ENCODE measurements at places on chromosomes 11 and 22.

GRCh38 chr11:130023204-130023603, 20.6 kb upstream of the PRDM10 start:
- peak; percentile 63 for DNase-seq

GRCh38 chr22:49926916-49927315, 8.5 kb downstream of the CRELD2 start:
- DNase-seq, result no peak

DNA sequence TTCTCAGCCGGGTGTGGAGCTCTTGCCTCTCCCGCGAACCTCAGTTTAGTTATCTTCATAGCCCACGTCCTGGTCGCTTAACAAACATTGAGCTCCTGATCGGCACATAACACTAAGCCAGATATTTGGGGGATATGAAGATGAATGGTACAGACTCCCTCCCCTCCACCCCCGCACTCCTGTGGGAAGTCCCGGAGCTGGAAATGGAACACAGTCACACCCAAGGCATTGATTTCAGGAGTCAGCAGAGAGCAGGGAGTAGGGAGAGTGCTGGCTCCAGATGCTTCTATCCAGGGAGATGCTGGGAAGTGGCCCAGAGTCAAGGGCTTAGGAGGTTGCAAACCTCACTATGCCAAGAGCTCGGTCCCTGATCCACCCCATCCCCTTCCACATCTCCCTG, 26.1 kb upstream of the CABP7 start:
- peak; percentile 52 for DNase-seq

DNA sequence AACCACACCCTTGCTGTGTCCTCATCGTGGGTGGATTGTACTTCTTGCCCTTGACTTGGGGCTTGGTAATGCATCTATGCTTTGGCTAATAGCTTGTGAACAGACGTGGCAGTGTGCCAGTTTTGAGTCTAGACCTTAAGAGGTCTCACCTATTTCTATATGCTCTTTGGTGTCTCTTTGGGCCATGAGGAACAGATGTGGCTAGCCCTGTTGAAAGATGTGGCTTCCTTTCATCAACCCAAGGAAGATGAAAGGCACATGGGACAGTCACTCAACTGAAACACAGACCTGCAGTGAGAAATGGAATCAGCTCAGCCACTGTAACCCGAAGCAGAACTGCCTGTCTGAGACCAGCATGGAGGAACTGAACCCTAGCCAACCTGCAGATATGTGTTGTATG, 7.9 kb upstream of the NELL1 start:
- DNase-seq, result no peak

DNA sequence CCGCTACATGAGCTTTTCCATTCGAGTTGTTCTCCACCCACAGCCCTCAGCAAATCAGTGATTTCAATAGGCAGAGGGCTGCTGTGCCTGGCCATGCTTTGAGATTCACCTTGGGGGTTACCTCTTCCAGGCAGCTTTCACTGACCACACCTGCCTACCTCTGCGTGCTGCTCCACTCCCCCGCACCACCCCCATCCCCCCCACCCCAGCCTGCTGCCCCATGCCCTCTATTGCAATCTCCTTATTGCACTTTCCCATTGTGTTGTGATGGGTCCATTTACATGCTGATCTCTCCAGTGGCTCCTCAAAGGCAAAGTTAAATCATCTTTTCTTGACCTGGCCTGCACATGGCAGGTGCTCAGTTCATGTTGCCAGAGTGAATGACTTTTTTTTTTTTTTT, 18.0 kb upstream of the POLA2 start:
- no peak for DNase-seq

DNA sequence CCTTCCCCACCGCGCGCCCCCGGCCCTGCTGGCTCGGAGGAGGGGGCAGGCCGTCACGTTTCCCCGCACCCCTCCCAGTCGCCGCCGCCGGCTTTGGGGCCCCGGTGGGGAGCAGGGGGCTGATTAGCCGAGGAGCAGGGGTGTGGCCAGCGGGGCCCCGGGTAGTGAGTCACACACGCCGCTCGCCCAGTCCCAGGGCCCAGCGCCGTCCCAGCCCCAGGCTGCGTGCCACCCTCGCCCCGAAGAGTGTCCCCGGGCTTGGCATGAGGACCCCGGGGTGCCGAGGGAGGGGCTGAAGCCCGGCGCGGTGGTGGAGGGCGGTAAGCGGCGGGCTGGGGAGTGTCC, 34.4 kb downstream of the PRDM11 start:
- DNase-seq, result peak; percentile 13

DNA sequence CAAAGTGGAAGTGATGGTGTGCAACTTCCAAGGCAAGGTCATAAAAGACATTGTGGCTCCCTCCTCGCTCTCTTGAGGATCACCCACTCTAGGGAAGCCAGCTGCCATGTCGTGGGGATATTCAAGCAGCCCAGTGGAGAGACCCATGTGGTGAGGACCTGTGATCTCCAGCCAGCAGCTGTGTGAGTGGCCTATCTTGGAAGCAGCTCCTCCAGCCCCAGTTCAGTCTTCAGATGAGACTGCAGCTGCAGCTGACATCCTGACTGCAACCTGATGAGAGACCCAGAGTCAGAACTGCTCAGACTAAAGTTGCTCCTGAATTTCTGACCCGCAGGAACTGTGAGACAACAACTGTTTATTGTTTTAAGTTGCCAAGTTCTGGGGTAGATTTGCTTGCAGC, 86.4 kb upstream of the GRK3 start:
- DNase-seq, result no peak

DNA sequence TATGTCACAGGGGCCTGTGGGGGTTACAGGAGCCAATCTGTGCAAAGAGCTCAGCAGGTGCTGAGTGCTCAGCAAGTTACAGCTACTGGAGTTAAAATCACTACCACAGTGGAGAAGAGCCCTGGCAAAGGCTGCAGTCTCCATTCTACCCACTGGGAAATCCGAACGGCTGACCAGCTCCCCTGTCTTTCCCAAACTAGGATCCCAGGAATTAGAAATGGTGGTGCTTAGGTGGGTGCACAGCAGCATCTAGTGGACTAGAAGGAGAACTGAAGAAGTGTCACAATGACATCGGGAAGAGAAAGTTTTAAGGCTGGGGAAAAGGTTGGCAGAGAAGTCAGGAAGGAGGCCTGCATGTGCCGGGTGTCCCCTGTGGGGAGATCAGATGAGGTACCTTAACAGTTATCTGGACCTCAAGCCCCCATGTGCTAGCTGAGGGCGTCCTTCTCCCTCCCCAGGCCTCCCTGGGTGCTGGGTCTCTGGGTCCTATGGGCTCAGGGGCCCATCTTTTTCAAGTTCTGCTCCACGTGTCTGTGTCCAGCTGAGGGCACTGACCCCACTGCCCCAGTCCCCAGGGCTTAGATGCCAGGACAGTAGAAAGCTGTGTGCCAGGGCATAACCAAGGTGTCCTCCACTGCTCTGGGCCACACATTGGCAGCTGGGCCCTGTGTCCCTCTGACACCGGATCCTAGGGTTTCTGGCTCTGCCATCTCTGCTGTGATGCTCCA, 1.9 kb downstream of the PIWIL3 start:
- peak; percentile 39 for DNase-seq

GRCh38 chr11:84993386-84993785, 633.8 kb downstream of the DLG2 start:
- DNase-seq, result peak; percentile 31

DNA sequence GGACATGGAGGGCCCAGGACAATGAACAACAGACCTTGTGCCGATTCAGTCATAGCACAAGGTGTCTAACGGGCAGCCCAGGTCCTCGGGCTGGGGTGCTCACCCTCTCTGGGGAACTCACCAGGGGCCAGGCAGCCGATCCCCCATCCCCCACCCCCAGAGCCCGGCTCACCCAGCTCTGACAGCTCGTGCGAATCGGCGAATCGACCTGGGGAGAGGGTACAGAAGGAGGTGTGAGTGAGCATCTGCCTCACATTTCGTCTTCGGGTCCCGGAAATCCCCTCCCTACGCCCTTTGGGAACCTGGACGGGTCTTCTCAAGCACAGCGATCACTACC, 423 bp downstream of the PEX16 start:
- DNase-seq, result no peak

DNA sequence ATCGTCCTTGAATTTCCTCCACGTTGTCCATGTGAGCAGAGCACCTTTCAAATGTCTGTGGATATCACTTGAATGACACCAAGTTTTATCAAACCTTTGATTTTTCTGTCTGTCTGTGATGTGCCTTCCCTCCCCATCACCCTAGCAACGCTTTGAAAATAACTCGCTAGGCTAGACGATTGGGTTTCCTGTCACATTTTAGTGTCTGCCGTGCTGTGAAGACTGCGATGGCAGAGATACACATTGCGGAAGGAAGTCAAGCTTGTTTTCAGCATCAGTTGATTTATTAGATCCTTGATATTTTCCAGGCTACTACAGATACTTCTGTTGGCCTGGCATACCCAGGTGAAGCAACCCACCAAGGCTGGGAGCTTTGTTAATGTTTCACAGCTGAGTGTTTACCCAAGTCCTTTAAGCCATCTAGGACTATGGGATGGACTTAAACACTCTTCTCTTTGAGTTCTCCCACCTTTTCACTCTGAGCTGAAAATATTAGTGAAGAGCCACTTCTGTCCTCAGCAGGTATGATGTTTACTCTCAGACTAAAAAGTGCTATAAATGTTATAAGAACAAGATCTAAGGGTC, 93.6 kb upstream of the CD44 start:
- no peak for DNase-seq

- DNase-seq, result no peak
Observed at GRCh38 chr11:20501252-20501651, 98.2 kb upstream of the SLC6A5 start.

DNA sequence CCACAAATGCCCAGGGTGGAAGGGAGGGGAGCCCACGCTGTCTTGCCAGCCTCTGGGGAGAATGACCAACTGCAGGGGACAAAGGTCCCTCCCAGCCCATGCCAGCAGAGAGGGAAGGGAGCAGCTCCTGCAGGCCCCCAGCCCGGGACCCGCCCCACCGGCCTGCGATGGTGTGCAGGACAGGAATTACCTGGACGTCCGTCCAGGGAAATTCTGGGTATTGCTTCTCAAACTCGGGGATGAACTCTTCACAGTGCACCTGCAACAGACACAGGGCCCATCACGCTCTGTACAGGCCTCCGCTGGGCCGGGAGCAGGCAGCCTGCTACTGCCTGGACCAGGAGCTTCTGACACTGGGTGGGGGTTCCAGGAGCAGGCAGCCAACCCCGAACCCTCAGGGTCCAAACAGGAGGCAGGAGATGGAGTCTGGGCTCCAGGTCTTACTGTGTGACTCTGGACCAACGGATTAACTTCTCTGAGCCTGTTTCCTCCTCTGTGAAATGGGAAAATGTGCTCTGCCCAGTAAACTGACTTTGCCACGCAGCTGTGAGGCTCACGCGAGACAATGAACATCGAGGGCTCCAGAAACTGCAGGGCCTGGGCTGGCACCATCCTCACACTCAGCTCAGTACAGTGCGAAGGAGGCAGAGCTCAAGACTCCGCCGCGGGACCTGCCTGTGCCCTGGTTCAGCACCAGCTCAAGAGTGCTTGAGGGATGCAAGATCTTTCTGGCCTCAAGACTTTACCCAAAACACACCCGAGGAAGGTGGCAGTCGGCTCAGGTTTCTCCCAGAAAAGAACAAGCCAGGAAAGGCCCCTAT, 17.4 kb downstream of the TTLL12 start:
- no peak for DNase-seq

- DNase-seq, result no peak
Observed at GRCh38 chr22:36411589-36412258, 24.0 kb upstream of the MYH9 start.

- peak; percentile 74 for DNase-seq
Observed at GRCh38 chr11:64916040-64916774, 802 bp downstream of the ATG2A start.

DNA sequence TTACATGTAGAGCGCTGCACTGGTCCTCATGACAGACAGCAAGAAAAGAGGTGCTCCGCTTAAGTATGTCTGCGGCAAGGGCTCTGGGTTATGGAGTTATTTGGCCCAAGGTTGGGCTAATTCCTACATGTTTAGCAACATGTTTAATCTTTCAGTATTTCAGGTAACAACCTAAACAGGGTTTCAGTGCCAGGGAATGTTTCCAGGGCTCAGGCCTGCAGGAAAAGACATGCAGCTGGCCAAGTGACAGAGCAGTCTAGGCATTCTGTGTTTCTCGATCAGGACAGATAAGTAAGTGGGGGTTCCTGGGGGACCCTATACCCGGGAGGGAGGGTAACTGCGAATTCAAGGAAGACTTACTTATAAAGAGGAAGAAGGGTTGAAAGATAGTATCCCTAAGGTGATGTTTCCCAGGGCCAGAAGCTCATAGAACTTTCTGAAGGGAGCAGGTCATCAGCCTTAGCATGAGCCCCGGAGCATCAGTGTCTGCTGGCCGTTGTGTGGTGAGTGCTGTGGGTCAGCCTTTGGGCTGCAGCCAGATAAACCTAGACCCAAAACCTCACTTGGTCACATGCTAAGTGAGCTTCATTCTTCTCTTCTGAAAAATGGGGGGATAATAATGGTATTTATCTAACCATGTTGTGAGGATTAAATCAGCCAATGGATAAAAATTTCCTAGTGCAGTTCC, 18.4 kb downstream of the KCNJ5 start:
- DNase-seq, result no peak

- DNase-seq, result peak; percentile 76
Observed at GRCh38 chr11:128052912-128053641, 534.3 kb downstream of the ETS1 start.

GRCh38 chr11:120540744-120541465, 29.4 kb downstream of the GRIK4 start:
- no peak for DNase-seq

GRCh38 chr11:46505741-46506482, 87.9 kb downstream of the AMBRA1 start:
- DNase-seq, result no peak

GRCh38 chr11:67466367-67466766, 2.7 kb downstream of the TMEM134 start:
- DNase-seq, result no peak

GRCh38 chr22:31659246-31659645, 2.8 kb downstream of the PISD start:
- DNase-seq, result no peak

- DNase-seq, result no peak
Observed at GRCh38 chr11:111459506-111460270, 52.5 kb downstream of the BTG4 start.

DNA sequence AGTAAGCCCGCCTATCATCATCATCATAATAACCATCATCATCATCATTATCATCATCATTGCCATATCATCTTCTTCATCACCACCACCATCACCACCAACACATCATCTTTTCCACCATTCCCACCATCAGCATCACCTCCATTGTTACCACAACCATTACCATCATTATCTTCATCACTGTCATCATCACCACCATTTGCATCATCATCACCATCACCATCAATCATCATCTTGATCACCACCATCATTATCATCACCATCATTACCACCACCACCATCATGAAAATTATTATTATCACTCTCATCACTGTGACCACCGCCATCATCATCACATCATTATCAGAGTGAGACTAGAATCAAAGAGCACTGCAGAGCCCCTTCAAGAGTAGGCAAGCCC, 199.4 kb upstream of the SEZ6L start:
- DNase-seq, result no peak

- DNase-seq, result peak; percentile 64
Observed at GRCh38 chr11:110093407-110094297, 460 bp downstream of the ZC3H12C start.

DNA sequence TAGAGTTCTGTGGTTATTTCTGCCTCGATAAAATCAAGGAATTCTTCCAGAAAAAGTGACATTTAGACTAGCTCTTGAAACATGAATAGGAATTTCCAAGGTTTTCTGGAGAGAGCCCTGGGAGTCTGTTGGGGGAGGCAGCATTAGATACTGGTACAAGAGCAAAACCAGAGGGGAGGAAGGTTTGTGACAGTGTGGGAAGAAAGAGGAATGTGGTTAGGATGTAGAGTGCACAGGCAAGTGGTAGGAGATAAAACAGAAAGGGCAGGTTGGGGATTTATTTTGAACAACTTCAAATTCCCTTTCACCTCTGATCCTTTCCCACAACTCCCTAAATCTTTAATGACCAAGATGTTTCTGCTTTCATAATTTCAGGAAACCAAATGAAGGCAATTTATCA, 588.4 kb downstream of the METTL15 start:
- DNase-seq, result no peak

All from fibroblast of mammary gland (primary cell).